Natural killer cell treated with Interleukin-12 subunit alpha and Interleukin-12 subunit beta and Interleukin-15 and Interleukin-18, amount 100 ng/mL, for 72 hours (primary cell): ENCODE measurements at places on chromosomes 5 and 9. TPM values are rescaled to one million over a fixed set of nuclear protein-coding genes. Genes with fewer than 3 reads are reported as not detected.
A peak's percentile ranks its signal among the peaks of the same experiment; 100 is the strongest.

DNA sequence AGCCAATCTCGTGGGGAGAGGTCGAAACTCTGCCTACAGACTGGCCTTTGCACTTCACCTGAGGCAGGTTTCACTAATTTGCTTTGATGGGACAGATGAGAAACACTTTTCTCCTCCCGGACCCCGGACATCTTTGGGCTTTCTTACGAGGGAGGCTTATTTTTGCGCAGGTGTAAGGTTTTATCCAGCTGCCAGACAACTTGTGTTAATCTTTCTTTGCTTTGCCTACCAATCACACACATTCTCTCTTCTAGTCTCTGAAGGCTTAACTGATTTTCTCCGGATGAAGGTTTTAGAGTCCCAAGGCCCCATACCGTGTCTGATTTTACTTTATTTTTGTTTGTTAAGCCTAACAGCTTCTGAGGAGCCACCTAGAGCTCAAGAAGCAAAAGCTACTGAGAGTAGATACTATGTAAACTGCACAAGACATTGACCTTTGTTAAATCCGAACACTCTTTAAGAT lies 436 bp upstream of the EMB start:
- DNase-seq = no peak

GRCh38 chr9:124747065-124747464 lies 24.0 kb downstream of the NR6A1 start:
- DNase-seq = no peak

DNA sequence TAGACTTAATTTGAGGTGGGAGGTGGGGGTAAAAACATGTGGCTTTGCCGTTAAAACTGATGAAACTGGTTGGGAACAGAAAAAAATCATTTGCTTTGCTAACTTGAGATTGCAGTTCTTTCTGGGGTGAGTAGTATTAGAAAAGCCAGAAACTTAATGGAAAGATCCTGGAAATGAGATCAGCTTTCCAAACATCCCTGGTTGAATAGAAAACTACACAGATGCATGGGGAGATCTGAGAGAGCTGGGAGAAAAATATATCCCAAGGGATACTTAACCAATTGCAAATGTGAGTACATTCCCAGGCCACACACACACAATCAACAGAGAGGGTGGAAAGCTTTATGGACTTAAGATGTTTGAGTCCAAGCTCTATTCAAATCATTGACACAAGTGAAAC lies 222.3 kb downstream of the YTHDC2 start:
- DNase-seq = no peak

- DNase-seq = no peak
Observed at GRCh38 chr5:95191330-95191729, 93.6 kb downstream of the MCTP1 start.

GRCh38 chr5:61919920-61920319 lies 386.1 kb upstream of the KIF2A start:
- no peak for DNase-seq

DNA sequence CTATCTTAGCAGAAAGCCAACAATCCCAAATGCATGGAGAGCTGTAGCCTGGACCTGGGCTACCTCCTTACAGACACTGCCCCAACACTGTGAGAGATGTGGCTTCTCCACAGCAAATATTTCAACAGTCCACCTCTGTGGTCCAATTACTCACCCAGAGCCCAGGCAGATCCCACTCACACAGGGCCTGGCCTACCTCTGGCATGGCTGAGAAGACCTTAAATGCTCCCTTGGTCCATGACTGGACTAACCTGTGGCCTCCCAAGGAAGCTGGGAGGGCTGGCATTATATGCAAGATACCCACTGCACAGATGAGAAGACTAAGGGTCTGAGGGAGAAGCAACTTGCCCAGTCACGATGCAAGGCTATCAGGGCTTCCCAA lies 22.8 kb upstream of the SLC25A51 start:
- no peak for DNase-seq

DNA sequence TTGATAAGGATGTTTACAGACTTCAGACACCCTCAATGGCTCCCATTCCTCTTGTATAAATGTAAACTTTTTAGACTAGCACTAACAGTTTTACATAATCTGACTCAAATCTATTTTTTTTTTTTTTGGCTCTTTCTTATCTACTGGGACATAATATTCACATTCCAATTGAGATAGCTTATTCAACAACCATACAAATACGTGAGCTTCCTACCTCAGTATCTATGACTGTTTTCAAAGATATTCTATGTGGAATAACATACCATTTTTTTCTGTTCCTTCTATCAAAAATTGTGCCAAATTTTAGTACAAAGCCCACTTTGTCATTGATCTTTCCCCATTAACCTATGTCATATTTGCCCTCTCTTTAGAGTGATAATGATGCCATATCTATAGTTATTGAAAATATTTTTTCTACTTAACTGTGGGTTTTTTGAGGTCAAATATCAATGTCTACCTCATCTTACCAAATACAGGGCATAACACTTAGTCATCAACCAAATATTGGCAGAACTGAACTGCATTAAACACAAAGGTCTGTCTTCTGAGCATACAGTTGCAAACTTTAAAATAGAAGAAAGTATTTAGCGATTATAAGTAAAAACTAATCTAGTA lies 482.6 kb downstream of the PTPRD start:
- DNase-seq = no peak

- DNase-seq = no peak
Observed at GRCh38 chr5:98794414-98795080, 21.1 kb downstream of the RGMB start.

- no peak for DNase-seq
Observed at GRCh38 chr9:87515588-87516221, 18.0 kb downstream of the DAPK1 start.

GRCh38 chr9:97943308-97943855 lies 5.4 kb upstream of the HEMGN start:
- DNase-seq = no peak

GRCh38 chr9:5435912-5436311 lies 1.8 kb downstream of the PLGRKT start:
- no peak for DNase-seq

DNA sequence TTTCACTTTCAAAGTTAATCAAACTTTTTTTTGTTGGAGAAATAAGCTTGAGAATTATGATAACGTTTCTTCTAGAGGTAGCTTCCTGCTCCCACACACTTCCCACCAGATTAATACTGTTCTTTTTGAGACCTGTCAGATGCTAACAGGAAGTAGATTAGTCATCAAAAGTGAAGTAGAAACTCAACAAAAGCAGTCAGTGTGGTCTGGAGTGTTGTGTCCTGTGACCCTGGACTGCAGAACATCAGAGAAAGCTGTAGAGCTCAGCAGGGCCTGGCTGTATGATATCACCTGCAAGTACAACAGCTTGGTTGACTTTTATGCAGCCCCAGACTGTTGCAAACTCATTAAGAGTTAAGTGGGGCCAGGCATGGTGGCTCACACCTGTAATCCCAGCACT lies 495.7 kb upstream of the CYLC2 start:
- no peak for DNase-seq

GRCh38 chr9:135701959-135702721 lies at the start of gene KCNT1:
Gene KCNT1, plus strand, starts transcription at chr9:135702185. Its CDS starts 74 bp downstream, at chr9:135702259.
- no peak for DNase-seq

- no peak for DNase-seq
Observed at GRCh38 chr9:91873637-91874051, 76.4 kb downstream of the ROR2 start.

DNA sequence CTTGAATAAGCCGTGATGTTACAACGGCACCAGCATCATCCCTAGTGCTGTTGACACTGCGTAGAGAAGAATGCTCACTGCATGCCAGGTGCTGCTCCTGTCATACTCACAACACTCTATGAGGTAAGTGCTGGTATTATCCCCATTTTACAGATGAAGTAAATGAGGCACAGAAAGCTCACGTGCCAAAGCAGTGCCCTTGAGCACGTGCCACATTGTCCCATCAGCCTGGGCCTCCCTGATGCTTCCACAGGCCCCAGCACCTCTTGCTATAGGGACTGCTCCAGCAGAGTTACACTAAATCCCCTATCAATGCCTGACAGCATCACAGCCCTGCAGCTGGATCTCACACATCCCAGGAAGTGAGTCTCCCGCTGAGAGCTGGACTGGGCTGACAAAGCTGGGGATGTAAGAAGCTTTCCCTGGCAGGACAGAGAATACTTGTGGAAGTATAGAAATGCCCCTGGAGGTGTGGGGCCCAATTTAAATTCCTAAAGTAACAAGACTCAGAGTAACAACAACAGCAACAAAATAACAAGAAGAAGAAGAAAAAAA lies 216.1 kb downstream of the FSTL4 start:
- DNase-seq = no peak

DNA sequence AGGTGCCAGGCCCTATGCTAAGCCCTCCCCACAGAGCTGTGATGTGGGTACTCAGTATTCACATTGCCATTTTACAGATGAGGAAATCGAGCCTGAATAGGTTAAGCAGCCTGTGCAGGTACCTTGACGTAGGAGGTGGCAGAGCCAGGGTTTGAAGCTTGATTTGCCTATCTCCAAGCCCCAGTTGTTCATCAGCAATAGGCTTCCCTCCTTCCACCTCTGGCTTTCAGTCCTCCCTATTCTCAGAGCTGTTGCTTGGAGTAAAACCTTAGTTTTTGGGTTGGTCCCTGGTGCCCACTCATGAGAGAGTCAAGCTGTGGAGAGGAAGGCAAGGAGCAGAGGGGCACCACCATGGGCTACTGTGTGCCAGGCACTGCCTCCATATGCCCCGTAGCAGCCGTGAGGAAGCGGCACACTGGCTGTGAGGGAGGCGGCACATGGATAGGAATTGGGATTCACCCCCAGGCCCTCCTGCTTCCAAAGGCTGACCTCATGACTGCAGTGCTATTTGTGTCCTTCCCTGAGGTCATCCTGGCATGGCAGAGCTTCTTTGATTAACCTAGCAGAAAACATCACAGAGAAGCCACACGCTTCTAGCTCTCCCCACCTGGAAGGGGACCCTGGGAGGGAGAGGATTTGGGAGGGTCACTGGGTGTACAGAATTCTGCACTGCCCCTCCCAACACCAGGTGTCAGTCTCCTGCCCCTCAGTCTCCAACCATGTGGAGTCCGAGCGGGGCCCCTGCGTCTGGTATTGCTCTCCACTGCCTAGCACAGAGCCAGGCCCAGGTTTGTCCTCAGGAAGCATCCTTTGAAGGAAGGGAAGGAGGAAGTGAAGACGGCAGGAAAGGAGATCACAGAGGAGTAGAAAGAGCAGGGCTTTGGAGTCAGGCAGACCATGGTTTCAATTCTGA lies 109.8 kb downstream of the RGS3 start:
- DNase-seq = peak; percentile 56

DNA sequence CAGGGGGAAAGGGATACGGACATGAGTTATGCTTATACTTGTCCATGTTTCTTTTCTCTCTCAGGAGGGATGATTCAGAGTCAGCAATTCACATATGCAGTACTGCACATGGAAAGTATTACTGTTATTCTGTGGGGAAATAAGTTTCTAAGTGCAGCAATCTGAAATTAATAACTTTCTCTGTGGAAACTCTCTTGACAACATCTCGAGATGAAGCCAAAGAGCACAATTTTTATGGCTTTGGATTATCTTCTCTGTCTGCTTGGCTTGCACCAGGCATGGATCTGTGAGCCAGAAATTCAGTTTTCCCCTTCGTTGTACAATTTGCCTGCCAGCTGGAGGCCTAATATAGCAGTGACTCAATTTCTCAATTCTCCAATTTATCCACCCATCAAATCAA lies 2.5 kb upstream of the NDFIP1 start:
- no peak for DNase-seq

- DNase-seq = no peak
Observed at GRCh38 chr9:100669968-100670367, 92.1 kb downstream of the CAVIN4 start.

DNA sequence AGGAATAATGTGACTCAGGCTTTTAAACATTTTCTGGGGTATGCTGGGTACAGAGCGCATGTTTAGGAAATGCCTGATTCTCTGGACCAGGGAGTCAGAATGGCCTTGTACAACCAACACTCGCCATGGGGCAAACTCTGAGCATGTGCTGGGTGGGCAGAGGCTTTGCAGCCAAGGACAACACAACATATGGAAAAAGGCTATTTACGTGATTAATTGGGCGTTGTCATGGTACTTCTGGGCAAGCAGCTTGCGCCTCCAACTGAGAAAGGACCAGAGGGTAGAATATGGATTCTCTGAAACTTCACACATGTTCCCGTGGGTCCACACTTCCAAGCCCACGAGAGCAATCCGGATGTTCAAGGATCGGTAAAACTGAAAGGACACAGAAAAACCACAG lies 49.1 kb downstream of the NIPAL4 start:
- no peak for DNase-seq

GRCh38 chr5:26482810-26483375 lies 555.5 kb downstream of the CDH9 start:
- no peak for DNase-seq

- DNase-seq = no peak
Observed at GRCh38 chr5:89343666-89344065, 460.7 kb upstream of the MEF2C start.

DNA sequence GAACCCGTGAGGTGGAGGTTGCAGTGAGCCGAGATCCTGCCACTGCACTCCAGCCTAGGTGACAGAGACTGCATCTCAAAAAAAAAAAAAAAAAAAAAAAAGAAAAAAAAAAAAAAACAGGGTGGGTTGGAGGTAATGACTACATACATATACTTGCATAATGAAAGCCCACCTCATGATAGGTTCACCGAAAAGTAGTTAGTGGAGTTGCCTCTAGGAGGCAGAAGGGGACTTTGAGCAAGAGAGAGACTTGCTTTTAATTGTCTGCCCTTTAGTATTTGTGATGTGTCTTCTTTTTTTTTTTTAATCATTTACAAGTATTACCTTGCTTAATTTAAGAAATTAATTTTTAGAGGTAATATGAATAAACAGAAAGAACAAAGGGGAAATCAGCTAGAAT lies 99.8 kb downstream of the PPARGC1B start:
- DNase-seq = no peak

DNA sequence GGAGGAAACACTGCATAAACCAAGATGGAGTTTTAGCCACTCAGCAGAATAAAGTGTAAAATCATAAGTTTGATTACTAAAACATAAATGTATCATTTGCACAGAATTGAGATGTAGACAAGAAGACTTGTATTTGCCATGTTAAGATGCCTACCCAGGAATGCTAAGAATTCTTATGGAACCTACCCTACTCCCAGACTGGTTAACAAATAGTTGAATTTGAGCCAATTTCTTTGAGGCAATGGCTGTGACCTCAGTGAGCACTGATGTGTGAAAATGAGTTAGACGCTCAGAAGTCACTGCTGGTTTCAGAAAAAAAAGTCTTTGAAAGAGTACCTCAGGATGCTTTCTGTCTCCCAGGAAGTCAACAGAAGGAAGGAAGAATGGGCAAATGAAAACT lies 95.6 kb downstream of the ESM1 start:
- DNase-seq = no peak

- DNase-seq = no peak
Observed at GRCh38 chr9:114867327-114867726, 61.5 kb upstream of the TNFSF15 start.

GRCh38 chr5:167479779-167480178 lies 811.7 kb upstream of the WWC1 start:
- no peak for DNase-seq

- DNase-seq = peak; percentile 60
Observed at GRCh38 chr9:126693428-126693944, 79.8 kb downstream of the LMX1B start.

Gene TGFBR1
- total RNA-seq = 105 TPM

Gene ARL14EPL
- not detected for total RNA-seq

Gene CEP72
- 15.3 TPM for total RNA-seq

Gene PRDM9
- not detected for total RNA-seq

Gene TMED9
- 177 TPM for total RNA-seq

Gene RNF180
- total RNA-seq = not detected

Gene PCDHA13
- total RNA-seq = not detected

Gene STK10
- 218 TPM for total RNA-seq

Gene SLC46A2
- not detected for total RNA-seq

Gene PCDHA7
- not detected for total RNA-seq

Gene SAPCD2
- 20.8 TPM for total RNA-seq

Gene PLCXD3
- total RNA-seq = not detected

Gene PIP5KL1
- 3.7 TPM for total RNA-seq

Gene C9orf50
- total RNA-seq = not detected
